ENCODE measurements at places on chromosomes 12 and 14.

- no peak for DNase-seq
Measured at GRCh38 chr12:69309461-69309860, 38.7 kb upstream of the LYZ start.

DNA sequence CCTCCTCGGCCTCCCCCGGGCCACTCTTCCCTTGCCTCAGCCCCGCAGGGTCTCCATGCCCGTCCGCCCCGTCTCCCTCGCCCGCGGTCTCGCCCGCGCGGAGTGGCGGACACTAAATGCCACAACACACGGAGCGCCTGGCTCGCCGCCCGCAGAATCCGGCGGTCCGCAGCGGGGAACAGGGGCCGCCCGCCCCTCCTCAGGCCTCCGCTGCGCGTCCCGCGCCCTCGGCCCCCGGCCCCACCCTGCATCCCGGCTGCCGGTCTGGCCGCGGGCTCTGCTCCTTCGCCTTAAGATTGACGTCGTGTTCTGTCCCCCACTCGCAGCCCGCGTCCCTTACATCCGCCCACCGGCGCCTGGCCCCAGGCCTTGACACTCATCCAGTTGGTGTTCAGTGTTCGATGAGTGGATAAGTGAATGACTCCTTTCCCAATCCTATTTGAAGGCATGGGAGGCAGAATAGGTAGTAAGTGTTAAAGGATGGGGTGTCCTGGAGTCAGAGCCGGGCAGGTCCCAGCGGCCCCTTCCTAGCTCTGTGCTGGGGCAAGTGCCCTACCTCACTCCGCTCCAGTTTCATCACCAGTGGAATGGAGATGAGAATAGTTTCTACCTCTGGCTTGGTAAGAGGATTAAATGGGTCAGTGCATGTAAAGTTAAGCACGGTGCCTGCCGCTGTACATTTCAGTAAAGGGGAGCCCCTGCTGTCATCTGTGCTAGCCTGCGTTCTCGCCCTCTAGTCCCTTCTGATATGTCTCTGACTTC lies 622 bp downstream of the TECPR2 start:
- DNase-seq, result peak; percentile 23

DNA sequence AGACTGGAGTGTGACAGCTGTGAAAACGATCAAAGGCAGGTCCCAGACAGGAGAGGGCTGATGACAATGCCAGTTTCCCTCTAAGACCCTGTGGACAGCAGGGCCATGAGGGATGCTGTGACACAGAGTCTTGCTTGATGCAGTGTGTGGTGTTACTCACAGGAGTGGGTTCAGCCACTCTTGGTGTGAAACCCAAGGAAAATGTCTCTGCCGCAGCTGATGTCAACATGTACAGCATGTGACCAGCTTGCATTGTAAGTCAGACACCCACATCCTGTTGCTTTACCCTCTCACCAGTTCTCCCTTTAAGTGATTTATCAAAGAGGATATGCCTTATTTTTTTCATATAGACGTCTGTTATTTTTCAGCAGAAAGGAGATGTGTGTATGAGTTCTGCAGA lies 268.6 kb downstream of the BTG1 start:
- DNase-seq, result no peak

DNA sequence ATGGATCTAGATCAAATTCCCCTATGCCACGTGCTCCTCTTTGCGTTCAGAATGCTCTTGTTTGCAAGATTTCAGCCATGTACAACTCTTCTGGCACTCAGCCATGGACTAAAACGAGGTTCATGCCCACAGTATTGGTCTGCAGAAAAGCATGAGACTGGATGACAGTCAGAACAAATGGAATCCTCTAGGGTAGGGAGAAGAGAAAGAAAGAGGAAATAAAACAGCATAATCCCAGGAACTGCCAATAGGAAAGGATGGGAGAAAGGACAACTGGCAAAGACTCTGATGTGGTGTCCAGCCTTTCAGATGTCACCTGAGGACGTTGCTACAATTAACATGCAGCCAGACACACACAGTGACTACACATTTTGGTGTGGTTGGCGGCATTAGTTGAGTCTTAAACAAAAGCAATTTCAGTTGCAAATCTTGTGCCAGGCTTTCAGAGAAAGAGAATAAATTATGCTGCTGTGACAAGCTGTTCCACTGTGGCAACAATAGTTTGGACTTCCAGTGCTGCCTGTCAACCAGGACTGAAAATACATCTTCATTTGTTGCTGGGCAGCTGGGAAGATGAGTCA lies 338.0 kb downstream of the RGS6 start:
- DNase-seq, result no peak

DNA sequence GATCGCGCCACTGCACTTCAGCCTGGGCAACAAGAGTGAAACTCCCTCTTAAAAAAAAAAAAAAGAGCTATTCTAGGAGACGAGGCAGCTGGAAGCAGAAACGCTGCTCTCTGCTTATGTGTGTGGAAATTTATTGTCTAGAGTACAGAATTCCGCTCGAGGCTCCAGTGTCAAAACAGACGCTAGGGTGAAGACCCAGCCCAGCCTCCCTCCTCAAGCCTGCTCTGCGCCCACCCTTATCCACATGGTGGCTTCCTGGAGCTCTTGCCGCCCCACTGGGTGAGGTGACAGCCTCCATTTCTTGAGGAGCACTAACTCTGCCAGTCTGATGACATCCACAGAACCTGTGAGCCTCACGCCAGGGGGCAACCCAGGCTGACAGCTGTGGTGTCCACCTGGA lies 49.5 kb upstream of the DLK1 start:
- no peak for DNase-seq

GRCh38 chr14:88879022-88879421 lies 54.6 kb downstream of the TTC8 start:
- DNase-seq, result peak; percentile 24
